ENCODE measurements at places on chromosomes 16 and 17. TPM values are rescaled to one million over a fixed set of nuclear protein-coding genes. Genes with fewer than 3 reads are reported as not detected.

- DNase-seq: no peak
- no peak overlapping the region for H3K27ac ChIP-seq
- H3K4me3 ChIP-seq: no peak overlapping the region
- no peaks in the 10 kb centered on the region for H3K27me3 ChIP-seq
- no peaks in the 10 kb centered on the region for H3K36me3 ChIP-seq
- no peaks in the 10 kb centered on the region for H3K4me1 ChIP-seq
Observed at GRCh38 chr17:76196675-76197074, 43.6 kb downstream of the RNF157 start.

DNA sequence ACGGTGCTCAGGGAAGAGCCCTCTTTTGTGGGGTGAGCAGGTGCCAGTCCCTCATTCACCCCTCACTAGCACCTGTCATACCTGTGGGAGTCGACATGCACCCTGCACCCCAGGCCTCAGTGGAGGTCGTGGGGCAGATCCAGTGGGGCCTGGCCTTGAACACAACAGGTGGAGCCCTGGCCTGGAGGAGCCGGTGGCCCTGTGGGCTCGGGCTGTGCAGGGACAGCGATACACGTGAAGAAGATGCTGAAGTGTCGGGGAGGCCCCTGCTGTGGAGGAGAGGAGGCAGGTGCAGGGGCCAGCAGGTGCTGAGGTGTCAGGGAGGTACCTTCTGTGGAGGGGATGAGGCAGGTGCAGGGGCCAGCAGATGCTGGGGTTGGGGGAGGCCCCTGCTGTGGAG is 31.8 kb downstream of the ZNF750 start:
- H3K27me3 ChIP-seq: no peaks in the 10 kb centered on the region
- no peaks in the 10 kb centered on the region for H3K36me3 ChIP-seq
- H3K27ac ChIP-seq: no peak overlapping the region
- no peak for DNase-seq
- H3K4me3 ChIP-seq: no peak overlapping the region

GRCh38 chr17:74164446-74165045 is 38.9 kb upstream of the RPL38 start:
- H3K4me1 ChIP-seq: no peaks in the 10 kb centered on the region
- H3K27ac ChIP-seq: no peak overlapping the region
- DNase-seq: no peak
- no peak overlapping the region for H3K4me3 ChIP-seq

DNA sequence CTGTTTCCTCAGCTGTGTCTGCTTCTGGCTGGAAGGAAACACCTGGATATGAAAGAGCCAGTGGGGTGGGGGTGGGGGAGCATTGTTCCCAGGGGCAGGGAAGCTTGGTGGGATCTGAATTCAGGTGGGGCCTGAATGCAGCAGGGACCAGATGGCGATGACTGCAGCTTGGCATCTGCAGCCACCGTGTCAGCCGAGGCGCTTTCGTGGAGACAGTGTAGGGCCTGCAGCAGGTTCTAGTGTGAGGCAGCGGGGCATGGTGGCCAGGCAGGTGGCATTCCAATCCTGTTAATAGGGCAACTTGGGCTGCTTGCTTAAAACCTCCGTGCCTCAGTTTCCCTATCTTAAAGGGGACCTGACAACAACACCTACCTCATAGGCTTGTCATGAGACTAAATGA is 1.7 kb downstream of the PIK3R6 start:
- H3K27me3 ChIP-seq: peaks cover 56% of the 10 kb centered on the region
- no peak overlapping the region for H3K27ac ChIP-seq

DNA sequence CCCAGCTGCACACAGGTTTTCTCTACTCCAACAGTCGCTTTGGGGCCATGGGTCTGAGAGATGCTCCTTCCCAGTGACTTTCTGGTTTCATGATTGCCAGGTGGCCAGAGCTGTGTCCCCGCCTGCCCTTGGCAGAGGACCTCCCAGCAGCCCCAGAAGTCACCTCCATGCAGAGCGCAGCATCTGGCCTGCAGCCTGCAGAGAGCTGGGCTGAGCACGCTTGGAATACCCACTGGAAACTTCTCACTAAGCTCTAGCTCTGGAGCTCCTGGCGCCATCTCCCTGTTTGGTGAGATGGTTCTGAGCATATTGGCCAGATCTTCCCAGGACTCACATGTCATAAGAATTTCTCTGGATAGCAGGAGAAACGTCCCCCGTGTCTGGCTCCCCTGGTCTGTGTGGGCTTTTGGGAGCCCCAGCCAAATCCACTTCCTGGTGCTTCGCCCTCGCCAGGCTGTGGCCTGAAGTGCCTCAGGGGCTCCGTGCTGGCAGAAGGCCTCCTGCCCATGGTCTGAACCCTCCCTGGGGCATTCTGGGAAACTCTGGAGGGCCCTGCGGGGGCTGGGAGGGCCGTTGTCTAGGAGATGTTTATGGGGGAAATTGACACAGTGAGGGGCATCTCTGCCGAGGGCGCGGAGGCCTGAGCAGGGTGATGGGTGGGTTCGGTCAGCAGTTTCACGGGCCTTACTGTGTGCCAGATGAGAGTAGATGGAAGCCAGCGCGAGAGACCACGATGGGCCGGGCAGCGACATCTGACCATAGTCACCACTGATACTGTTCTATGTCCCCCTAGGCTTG is 73.2 kb upstream of the CIBAR2 start:
- H3K4me1 ChIP-seq: peaks cover 5% of the 10 kb centered on the region
- no peak overlapping the region for H3K4me3 ChIP-seq
- H3K27me3 ChIP-seq: no peaks in the 10 kb centered on the region
- no peak overlapping the region for H3K27ac ChIP-seq

GRCh38 chr16:75837681-75838080 is 111.4 kb upstream of the CPHXL start:
- no peak for DNase-seq
- H3K36me3 ChIP-seq: no peaks in the 10 kb centered on the region
- H3K4me1 ChIP-seq: no peaks in the 10 kb centered on the region
- no peak overlapping the region for H3K4me3 ChIP-seq

DNA sequence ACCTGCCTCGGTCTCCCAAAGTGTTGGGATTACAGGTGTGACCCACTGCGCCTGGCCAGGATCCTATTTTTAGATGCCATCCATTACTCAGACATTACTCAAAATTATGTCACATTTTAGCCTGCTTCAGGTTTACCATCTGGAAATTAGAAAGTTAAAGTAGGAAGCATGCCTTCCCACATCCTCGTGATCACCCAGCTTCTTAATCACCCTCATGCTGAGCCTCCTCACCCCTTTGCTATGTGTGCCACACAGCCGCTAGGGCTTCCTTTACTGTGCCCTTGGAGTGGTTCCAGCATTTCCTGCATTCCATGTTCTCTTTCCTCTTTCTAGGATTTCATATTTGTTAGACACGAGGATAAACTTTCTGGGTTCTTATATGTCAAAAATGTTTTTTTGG is 9.3 kb downstream of the ADORA2B start:
- peaks cover 16% of the 10 kb centered on the region for H3K36me3 ChIP-seq
- H3K27ac ChIP-seq: peak overlapping the region; percentile 85

- H3K4me1 ChIP-seq: no peaks in the 10 kb centered on the region
- H3K27ac ChIP-seq: no peak overlapping the region
- H3K36me3 ChIP-seq: no peaks in the 10 kb centered on the region
- H3K4me3 ChIP-seq: no peak overlapping the region
Observed at GRCh38 chr16:12447556-12447955, 356.1 kb downstream of the CPPED1 start.

DNA sequence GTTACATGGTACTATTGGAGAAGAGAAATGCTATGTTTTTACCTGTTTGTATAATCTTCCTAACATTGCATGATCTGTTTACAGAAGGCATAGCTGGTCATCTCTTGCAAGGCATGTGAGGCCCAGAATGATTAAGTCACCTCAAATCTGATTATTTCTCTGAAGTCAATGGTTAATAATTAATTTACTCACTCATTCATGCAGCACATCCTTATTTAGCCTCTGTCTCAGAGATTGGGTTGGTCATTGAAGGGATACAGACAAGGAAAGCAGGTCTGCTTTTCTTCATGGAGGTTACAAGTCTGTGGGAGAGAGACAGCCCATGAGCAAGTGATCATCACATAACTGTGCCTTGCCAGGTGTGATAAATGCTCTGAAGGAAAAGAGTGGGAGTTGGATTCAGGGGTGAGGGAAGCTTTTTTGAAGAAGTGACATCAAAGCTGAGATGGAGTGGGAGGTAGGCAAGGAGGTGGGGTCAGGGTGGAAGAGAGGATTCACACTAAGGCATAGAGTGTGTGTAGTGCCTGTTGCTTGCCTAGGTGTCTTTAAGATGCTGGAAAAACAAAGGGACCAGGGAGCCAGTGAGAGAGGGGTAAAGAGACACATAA is 16.3 kb upstream of the RBFOX1 start:
- no peak overlapping the region for H3K4me3 ChIP-seq
- H3K27ac ChIP-seq: no peak overlapping the region
- no peak for DNase-seq
- no peaks in the 10 kb centered on the region for H3K27me3 ChIP-seq
- H3K4me1 ChIP-seq: no peaks in the 10 kb centered on the region

DNA sequence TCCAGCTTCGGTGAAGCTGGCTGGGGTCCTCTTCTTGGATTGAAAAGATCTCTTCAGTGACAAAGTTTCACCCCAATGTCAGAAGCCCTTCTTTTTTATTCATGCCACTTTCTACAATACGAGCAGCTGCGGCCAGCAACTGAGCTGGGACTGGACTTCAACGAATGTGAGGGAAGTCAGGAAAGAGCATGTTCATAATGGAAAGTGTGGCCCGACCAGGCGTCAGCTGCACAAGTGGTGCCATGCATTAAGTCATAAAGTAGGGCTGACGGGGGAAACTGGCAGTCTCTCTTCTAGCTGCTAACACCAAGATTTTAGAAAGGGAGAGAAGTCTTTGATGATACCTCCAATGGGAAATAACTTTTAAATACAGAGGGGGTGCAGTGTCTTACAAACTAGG is 192.6 kb downstream of the PARN start:
- no peak overlapping the region for H3K27ac ChIP-seq
- H3K4me1 ChIP-seq: no peaks in the 10 kb centered on the region
- no peak for DNase-seq
- H3K4me3 ChIP-seq: no peak overlapping the region
- no peaks in the 10 kb centered on the region for H3K27me3 ChIP-seq

GRCh38 chr16:80080287-80080851 is 460.4 kb upstream of the DYNLRB2 start:
- H3K36me3 ChIP-seq: no peaks in the 10 kb centered on the region
- DNase-seq: no peak
- H3K27ac ChIP-seq: no peak overlapping the region
- no peaks in the 10 kb centered on the region for H3K27me3 ChIP-seq

- no peaks in the 10 kb centered on the region for H3K27me3 ChIP-seq
- no peaks in the 10 kb centered on the region for H3K36me3 ChIP-seq
- peak; percentile 68 for DNase-seq
- peaks cover 12% of the 10 kb centered on the region for H3K4me1 ChIP-seq
Observed at GRCh38 chr17:51745993-51746392, 412.5 kb downstream of the CA10 start.

DNA sequence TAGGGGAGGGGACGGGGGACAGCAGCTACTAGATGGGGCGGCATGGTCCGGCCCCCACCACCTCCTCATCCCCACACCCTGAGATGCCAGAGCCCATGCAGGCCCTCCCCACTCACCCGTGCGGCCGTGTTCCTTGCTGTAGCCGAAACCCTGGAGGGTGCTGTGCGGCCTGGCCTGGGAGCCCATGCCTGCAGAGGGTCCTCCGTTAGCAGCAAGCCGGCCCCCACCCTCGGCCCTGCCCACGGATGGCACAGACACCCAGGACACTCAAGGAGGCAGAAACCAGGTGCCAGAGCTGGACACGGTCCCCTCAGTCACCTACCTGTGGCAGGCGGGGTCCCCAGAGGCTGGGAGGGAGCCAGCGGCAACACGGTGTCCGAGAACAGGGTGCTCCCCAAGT is 5.5 kb downstream of the TEPSIN start:
- H3K27ac ChIP-seq: no peak overlapping the region
- H3K4me3 ChIP-seq: no peak overlapping the region
- no peaks in the 10 kb centered on the region for H3K27me3 ChIP-seq
- no peaks in the 10 kb centered on the region for H3K36me3 ChIP-seq

- H3K36me3 ChIP-seq: no peaks in the 10 kb centered on the region
- no peak for DNase-seq
- no peaks in the 10 kb centered on the region for H3K27me3 ChIP-seq
- H3K4me1 ChIP-seq: peaks cover 21% of the 10 kb centered on the region
Observed at GRCh38 chr16:2464333-2464732, 4.4 kb downstream of the TEDC2 start.

DNA sequence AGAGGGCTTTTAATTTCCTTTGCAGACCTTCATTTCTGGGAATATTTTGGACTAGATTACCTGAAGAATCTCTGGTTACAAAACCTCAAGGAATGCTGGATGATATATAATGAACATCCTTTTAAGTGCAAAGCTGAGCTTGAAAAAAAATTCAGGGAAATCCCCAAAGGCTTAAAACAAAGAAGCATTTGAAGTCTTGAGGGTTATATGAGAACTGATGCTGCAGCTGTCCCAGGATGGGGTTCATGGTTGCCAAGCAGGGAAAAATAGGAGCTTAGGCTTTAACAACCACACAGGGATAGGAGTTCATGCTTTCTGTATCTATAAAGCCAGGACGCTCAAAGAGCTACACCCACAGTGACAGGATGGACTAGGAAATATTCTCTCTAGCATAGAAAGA is 150.4 kb upstream of the IRX5 start:
- H3K36me3 ChIP-seq: no peaks in the 10 kb centered on the region
- DNase-seq: no peak
- no peaks in the 10 kb centered on the region for H3K4me1 ChIP-seq
- no peaks in the 10 kb centered on the region for H3K27me3 ChIP-seq
- H3K4me3 ChIP-seq: no peak overlapping the region

GRCh38 chr17:56297184-56297583 is 143.9 kb downstream of the ANKFN1 start:
- no peak for DNase-seq
- H3K27me3 ChIP-seq: peaks cover 11% of the 10 kb centered on the region
- no peak overlapping the region for H3K4me3 ChIP-seq
- no peaks in the 10 kb centered on the region for H3K4me1 ChIP-seq
- H3K36me3 ChIP-seq: no peaks in the 10 kb centered on the region

GRCh38 chr16:19186408-19186807 is 18.4 kb downstream of the SYT17 start:
- H3K27me3 ChIP-seq: no peaks in the 10 kb centered on the region
- no peak overlapping the region for H3K4me3 ChIP-seq
- peaks cover 13% of the 10 kb centered on the region for H3K4me1 ChIP-seq
- no peak for DNase-seq
- no peak overlapping the region for H3K27ac ChIP-seq

- peaks cover 55% of the 10 kb centered on the region for H3K36me3 ChIP-seq
- no peak overlapping the region for H3K4me3 ChIP-seq
- H3K27me3 ChIP-seq: no peaks in the 10 kb centered on the region
Observed at GRCh38 chr17:49602783-49603182, 27.1 kb downstream of the NXPH3 start.

DNA sequence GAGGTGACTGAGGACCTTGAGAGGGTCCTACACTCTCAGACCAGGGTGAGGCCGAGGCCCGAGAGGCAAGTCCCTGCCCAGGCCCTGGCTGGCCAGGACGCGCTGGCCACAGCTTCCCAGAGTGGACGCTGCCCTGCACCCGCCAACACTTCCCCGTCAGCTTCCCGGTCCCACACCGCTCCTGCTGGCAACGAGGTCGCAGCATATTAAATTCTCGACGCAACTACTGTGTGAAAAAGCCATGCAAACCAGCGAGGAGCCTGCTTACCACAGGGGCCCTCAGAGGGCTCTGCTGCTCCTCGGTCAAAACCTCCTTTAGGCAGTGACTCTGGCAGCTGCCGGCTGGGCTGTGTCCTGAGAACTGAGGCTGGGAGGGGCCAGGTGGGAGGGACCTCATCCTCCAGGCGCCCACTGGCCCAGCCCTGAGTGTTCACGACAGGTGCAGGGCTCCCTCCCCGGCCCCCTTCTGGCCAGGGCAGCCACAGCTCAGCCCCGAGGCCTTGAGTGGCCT is 2.1 kb upstream of the TEX19 start:
- H3K4me1 ChIP-seq: peaks cover 11% of the 10 kb centered on the region
- no peak for DNase-seq
- no peaks in the 10 kb centered on the region for H3K27me3 ChIP-seq
- no peak overlapping the region for H3K27ac ChIP-seq
- H3K36me3 ChIP-seq: no peaks in the 10 kb centered on the region
- H3K4me3 ChIP-seq: no peak overlapping the region

Gene CCL8
- not detected for total RNA-seq

Gene PYDC1
- not detected for total RNA-seq

Gene HAP1
- 1.2 TPM for total RNA-seq

Gene SLC12A3
- not detected for total RNA-seq
